ENCODE measurements at places on chromosomes 4 and X.
A peak's percentile ranks its signal among the peaks of the same experiment; 100 is the strongest.

GRCh38 chr4:158884280-158884679 is 115.5 kb downstream of the FNIP2 start:
- no peak for DNase-seq

GRCh38 chr4:154622598-154622997 is 10.1 kb upstream of the FGG start:
- DNase-seq: peak; percentile 76

DNA sequence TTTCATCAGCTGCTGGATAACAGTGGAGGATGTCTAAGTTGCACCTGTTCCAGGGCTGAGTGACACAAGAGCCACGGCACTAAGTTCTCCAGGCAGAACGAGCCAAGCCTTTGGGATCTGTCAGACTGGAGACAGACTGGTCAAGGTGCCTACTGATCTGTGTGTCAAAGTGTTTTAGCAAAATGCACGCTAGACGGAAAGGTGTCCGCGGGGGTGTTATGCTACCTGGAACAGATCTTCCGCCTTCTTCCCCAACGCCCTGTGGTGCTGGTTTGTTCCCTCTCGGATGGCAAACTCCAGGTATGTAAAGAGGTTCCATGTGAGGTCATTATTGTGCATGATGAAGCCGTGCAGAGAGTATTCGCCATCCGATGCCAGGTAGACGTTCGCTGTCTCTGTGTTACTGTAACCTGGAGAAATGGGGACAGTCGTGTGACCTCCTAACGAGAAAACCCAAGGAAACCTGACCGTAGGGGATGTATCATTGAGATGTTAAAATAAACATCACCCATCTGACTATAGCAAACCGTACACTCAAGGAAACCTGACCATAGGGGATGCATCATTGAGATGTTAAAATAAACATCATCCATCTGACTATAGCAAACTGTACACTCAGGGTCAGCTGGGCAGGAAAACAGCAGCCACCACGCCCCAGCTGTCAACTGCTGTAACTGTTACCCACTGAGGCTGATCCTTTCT is 29.7 kb upstream of the SLC25A6 start:
- DNase-seq: peak; percentile 12

GRCh38 chr4:86482306-86483172 is 111.6 kb upstream of the PTPN13 start:
- DNase-seq: peak; percentile 19

GRCh38 chr4:113300471-113300928 is 251.0 kb downstream of the ANK2 start:
- DNase-seq: peak; percentile 1

GRCh38 chr4:20176881-20177280 is 74.8 kb upstream of the SLIT2 start:
- no peak for DNase-seq

DNA sequence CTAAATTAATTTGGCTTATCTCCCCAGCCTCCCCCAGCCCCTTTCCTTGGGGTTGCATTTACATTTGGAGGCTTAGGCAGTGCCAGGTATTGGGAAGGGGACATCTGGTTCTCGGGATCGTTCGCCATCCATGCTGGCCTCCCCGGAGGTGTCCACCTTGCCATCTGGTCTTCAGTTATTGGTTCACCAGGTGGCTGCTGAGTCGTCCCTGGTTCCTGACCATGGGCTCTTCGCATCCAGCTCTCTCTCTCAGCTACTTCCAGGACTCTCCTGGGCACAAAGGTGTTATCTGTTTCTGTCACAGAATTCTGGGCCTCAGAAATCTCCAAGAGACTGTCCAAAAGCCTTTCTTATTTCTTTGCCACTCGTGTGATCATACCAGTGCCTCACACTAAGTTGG is 75.4 kb upstream of the SCOC start:
- DNase-seq: no peak

- DNase-seq: no peak
Measured at GRCh38 chrX:145881175-145881995, 63.8 kb downstream of the SLITRK2 start.

DNA sequence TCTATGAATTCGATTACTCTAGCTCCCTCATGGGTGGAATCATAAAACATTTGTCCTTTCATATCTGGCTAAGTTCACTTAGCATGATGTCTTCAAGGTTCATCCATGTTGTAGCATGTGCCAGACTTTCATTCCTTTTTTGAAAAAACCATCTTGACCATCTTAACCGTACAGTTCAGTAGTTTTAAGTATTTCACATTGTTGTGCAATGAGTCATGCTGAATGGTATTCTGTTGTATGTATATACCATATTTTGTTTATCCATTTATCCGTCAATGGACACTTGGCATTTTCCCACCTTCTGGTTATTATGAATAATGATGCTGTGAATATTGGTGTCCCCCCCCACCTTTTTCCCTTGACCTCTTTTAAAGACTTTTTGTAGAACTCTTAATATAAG is 72.4 kb upstream of the TLR2 start:
- DNase-seq: no peak

DNA sequence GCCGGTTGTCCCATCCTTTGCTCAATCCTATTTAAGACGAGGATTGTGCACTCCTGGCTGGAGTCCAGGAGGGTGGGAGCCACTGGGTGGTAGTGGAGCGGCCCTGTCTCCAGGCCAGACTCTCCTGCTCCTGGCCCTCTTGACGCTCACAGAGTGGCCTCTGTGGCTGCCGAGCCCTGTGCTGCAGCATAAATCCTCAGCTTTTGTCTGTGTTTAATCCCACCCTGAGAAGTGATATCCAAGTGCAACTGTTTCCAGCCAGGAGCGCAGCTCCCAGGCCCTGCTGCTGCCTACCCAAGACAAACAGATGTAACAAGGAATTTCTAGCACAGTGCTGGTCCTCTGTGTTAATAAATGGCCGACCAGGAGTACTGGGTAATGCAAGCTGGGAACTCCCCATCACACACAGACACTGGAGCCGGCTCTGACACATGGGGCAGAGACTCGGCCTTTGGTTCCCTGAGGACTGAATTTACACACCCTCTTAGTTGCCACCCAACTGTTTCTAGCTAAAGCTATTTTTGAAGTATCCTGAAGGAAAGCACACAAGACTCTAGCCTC is 85.3 kb downstream of the GATB start:
- no peak for DNase-seq

- no peak for DNase-seq
Measured at GRCh38 chr4:126752702-126753101, 880.1 kb upstream of the INTU start.

- no peak for DNase-seq
Measured at GRCh38 chr4:56741595-56741994, 60.5 kb upstream of the HOPX start.

DNA sequence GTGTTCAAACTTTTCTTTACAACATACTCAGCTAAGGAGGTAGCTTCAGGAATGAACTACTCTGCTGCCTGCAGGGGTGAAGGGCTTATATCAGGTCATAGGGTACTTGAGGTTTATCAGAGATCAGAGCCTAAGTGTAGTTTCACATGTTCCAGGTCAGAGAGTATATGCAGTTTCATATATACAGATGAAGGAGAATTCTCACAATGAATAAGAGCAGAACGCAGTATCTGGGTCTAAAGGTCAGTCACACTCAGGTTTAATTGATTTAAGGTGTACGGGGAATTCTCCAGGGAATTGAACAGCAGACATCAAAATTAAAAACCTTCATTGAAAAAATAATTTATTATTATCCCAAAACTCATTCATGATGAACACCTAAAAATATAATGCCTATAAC is 700.6 kb downstream of the TECRL start:
- DNase-seq: no peak

GRCh38 chr4:187617113-187617512 is 378.5 kb upstream of the ZFP42 start:
- no peak for DNase-seq

DNA sequence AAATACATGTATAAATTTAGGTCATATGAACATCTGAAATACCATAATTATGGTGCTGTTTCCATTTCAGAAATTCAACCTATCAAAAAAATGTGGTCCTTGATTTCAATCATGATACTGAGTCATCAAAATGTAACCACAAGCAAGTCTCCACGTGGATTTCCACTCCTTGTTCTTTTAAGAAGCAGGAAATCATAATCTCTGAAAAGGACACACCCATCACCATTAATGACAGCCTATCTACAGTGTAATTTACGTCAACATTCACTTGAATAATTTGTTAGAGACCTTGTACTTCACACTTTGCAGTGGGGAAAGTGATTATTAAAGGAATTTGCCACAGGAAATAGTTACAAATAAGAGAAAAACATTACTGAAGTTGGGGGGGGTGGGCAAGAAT is 17.7 kb upstream of the SLC7A11 start:
- no peak for DNase-seq

GRCh38 chr4:176690716-176691115 is 102.0 kb downstream of the VEGFC start:
- no peak for DNase-seq

- DNase-seq: no peak
Measured at GRCh38 chrX:20433388-20433775, 166.7 kb upstream of the RPS6KA3 start.

- peak; percentile 51 for DNase-seq
Measured at GRCh38 chrX:138128027-138128671, 562.2 kb downstream of the ZIC3 start.

DNA sequence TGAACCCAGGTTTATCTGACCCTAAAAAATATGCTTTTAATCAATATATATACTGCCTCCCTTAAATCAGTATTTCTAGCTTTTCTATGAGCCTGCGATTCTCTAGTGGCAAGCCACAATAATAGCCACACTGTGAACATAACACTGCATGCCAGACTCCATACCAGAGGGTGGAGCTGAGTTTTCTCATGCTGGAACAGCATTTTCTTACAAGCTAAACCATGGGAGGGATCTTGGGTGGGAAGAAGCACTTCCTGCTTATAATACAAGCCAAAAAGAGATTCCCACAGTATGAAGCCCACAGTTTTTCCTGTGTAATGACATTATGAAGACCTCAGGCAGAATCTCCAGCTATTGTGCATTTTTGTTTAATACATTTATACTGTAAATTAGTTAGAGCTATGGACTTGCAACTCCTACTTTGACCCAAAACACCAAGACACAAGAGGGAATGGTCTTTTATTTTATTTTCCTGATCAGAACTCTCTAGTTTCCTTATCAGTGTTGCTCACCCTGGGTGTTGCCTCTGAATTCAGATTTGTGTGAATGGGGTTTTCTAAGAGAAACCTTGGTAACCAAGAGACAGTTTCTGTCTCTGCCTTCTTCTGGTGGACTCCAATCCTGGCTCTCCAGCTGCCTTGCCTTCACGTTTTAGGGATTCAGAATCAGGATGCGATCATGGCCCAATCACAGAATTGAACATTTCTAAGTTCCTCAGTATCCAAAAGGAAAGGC is 74.5 kb upstream of the EOLA2 start:
- no peak for DNase-seq

- DNase-seq: no peak
Measured at GRCh38 chr4:156261230-156261629, 307.6 kb upstream of the CTSO start.

DNA sequence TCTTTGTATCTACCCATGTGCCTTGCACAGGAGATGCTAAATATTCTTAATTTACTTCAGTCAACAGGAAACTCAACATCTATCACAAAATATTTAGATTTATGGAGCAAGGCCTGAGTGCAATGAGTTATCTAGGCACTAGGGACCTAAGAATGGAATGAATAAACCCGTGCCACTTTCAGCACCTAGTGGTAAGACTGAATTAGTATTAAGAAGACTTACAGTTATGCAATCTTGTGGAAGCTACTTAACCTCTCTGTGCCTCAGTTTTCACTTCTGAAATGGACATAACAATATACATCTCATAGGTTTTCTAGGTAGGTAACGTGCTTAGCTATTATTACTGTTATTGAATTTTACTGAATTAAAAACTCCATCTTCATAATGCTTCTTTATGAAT is 144.6 kb upstream of the MAP3K15 start:
- no peak for DNase-seq

DNA sequence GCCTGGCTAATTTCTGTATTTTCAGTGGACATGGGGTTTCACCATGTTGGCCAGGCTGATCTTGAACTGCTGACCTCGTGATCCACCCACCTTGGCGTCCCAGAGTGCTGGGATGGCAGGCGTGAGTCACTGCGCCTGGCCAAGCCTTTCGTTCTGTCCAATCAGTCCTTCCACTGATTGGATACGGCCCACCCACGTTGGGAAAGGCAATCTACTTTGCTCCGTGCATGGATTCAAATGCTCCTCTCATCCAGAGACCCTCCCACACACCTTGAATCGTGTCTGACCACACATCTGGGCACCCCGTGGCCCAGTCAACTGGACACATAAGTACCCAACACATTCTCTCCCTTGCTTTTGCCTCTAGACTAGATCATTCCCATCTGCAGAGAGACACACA is 74.9 kb downstream of the CRLF2 start:
- no peak for DNase-seq

GRCh38 chr4:118858779-118859178 is 22.9 kb upstream of the SEC24D start:
- DNase-seq: no peak

GRCh38 chr4:138052806-138053632 is 189.1 kb downstream of the SLC7A11 start:
- no peak for DNase-seq

GRCh38 chrX:118225711-118226428 is 109.3 kb upstream of the KLHL13 start:
- DNase-seq: peak; percentile 38

DNA sequence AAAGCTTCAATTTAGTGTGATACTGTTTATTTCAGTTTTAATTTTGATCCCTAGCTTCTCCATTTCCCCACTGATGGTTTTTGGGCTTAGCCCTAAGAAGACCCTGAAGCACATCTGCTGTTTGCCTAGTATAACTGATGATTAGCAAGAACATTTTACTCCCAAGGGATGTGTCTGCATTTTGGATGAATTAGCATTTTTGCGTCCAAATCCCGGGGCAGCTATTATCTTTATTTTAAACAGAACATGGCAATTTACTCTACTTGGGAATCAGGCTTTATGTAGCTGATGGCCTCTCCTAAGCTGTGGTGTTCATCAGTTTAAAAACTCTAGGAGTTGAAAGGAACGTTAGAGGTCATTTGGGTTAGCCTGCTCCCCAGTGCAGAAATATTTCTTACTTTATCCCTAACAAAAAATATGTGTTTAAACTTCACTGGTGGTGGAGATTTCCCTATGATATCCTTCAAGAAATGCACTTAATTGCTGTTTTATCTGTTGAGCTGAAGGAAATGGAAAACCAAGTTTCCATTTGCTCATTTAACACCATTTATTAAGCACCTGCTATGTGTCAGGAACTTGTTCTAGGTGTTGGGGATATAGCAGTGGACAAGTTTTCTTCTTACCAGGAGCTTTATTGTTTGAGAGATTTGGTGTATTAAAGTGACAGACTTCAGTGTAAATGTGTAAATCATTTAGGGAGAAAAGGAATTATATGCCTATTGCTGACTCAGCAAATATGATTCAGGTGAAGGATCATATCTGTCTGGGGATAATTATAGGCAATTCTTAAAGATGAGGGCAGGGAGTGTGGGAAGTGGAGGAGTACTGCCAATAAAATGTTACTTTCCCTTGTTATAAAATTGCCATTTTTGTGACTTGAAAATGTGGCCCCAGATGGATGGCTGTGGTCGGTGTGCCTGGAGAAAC is 3.4 kb downstream of the SEPTIN11 start:
- no peak for DNase-seq

- DNase-seq: no peak
Measured at GRCh38 chr4:140212646-140213045, 58.7 kb upstream of the MAML3 start.

GRCh38 chr4:81255524-81255923 is 40.5 kb upstream of the PRKG2 start:
- DNase-seq: peak; percentile 64
